Head of caudate nucleus (tissue), 42 donors: ENCODE measurements at places on chromosomes 12 and 14.

DNA sequence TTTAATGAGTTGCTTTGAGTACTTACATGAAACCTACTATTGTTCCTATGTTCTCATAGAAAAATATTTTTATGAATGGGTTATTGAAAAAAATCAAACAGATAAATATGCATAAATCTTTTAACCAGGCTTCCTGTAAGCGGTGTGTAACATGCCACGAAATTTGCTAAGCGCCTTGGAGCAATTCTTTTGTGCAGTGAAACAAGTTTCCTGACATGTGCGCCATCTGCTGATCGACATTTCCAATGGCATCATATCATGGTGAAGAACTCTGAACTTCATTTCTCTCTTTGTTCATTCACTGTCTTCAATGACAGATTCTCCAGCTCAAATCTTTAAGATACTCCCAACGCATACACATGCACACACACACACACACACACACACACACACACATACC lies 145.6 kb upstream of the NAV3 start:
- peak; percentile 72 for DNase-seq

DNA sequence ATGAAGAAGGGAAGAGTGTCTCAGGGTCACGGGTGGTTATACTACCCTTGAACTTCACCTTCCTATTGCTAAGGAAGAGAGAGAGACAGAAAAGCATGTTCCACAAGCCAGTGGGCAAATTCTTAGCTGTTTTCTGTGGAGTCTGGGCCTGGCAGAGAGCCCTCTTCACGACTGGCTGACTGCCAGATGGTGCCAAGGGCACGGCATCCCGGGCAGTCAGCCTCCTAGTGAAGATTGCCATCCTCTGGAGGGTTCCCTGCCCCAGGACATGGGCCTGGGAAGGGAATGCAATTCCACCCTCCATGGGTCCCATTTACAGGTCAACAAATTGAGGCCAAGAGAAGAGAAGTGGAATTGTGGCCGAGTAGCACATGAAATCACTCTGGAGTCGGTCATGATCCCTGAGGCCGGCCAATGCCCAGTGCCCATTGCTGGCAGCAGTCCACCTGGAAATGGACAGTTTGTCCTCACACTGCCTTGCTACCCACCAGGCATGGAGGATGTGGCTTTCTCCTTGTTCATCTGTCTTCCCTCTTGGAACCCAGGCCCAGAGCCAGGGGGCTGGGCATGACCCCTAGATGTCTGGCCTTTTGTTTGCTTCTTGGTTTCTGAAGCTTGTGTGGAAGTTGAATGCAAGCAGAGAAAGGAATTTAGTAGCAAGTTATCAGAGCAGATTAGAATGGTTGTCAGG lies 9.9 kb downstream of the TUNAR start:
- DNase-seq, result peak; percentile 45

DNA sequence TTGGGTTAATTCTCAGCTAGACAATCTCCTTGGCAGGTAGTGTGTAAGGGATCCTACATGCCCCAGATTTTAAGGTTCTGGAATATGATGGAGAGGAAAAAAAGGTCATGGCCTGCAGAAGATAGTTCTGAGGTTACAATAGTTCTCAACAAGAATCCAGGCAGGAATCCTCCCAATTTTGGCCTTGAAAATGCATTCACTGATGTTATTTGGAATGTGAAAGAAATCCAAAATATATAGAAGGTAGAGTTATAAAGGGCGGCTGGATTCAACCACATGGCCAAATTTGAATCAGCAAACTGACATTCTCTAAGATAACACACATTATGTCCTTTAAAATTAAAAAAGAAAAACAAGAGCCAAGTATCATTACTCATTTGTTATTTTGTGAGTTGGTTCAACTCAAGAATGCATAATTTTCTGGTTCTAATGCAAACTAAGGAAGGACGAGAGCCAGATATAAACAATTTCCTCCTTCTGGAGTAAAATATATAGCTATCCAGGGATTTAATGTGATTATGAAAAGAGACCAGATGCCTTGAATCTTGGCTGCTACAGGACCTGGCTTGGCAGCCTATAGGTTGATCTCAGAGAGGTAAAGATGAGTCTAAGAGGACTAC lies 177.0 kb upstream of the G2E3 start:
- no peak for DNase-seq

- DNase-seq, result no peak
These were observed 1.8 kb downstream of the IFT43 start for GRCh38 chr14:75987201-75987970.

- DNase-seq, result no peak
These were observed 688 bp upstream of the RASSF3 start for GRCh38 chr12:64609536-64610078.

- DNase-seq, result no peak
These were observed 3.4 kb downstream of the ACTN1 start for GRCh38 chr14:68975667-68976066.

DNA sequence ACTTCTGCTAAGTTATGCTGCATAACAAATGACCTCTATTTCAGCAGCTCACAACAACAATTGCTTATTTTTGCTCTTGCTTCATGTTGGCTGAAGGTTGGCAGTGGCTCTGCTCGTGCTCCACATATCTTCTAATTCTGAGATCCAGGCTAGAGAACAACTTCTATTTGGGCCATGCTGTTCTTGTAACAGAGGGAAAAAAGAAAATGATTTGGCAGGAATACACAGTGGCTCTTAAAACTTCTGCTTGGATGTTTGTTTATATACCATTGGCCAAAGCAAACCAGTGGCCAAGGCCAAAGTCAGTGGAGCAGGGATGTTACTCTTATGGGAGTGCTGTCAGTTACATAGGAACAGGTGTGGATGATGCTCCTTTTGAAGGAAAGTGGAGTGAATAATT lies 32.1 kb downstream of the GPHN start:
- DNase-seq, result no peak

- no peak for DNase-seq
These were observed 234.8 kb downstream of the PIK3C2G start for GRCh38 chr12:18496156-18496555.

- DNase-seq, result no peak
These were observed 132.6 kb upstream of the ARHGAP5 start for GRCh38 chr14:31944256-31945073.
